DMS153 (cell line): ENCODE measurements at places on chromosomes 2 and 18.

DNA sequence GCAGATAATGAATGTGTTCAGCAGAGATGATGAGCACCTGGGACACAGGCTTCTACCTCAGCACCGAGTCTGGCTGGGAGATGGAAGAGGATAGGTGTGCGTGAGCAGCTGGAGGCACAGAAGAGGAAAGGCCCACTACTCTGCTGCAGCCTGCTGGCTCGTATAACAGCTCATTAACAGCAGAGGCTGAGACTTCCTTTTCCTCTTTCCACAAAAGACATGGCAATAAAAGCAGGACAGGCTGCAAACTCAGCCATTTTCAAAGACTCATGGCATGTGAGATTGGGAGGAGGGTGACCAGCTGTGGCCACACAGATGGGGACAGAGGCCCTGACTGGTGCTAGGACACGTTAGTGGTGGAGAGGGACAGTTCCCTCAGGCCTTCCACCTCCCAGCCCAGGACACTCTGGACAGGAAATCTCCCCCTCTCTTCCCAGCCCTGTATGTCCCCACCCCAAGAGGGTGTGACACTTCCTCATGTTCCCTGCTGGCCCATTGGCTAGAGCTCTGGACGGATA, 60.3 kb downstream of the CACNB4 start:
- peak; percentile 53 for DNase-seq

DNA sequence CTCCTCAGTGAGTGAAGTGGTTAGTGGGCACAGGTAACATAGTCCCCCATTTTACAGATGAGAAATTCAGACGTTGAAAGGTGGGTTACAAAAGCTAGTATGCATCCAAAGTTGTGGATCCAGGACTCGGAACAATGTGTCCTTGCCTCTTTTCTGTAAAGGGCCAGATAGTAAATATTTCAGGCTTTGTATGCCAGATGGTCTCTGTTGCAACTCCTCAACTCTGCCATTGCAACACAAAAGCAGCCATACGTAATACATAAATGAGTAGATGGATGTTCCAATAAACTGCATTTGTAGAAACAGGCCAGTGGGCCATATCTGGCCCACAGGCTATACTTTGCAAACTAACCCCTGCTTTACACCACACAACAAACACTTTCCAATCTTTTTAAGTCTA, 166.6 kb upstream of the PKDCC start:
- DNase-seq = no peak

DNA sequence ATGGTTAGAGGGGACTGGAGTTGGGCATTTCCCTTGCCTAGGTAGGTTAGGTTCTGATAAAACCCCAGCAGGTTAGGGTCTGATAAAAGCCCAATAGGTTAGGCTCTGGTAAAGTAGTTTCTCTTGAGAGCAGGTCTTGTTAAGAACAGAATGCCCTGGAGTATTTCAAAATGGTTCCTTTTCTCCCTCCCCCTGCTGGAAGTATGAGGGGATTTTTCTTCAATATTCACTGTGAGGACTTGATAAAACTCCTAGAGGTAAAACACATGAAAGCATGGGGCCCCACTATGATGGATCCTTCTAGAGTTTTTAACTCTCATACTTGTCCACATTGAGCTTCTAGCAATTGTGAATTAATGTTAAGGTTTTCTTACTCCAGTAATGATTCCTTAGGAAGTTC, 27.6 kb downstream of the ANKAR start:
- DNase-seq = no peak

DNA sequence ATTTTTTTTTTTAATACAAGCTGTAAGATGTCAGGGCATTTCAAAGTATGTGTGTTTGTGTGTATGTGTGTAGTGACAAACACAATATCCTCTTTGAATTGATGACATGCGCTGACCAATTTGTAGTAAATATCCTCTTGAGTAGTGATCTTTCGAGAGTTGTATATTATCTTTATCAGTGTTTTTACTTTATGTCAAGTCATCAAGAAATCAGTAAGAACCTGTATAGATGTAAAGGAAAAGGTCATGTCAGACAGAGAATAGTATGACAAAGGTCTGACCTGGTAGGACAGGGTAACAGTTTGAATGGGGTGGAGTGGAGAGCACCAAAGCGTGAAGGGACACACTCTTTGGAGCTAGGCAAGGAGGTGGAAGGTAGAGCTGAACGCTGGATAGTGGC, 1931.4 kb upstream of the CELF4 start:
- DNase-seq = no peak

GRCh38 chr18:8300751-8301410, 308.4 kb upstream of the RAB12 start:
- DNase-seq = no peak

- DNase-seq = no peak
Observed at GRCh38 chr2:237874585-237875161, 15.2 kb downstream of the RAMP1 start.
